ENCODE measurements at places on chromosomes 11 and 22.

- DNase-seq, result peak; percentile 62
These were observed 43.8 kb downstream of the MAP6 start for GRCh38 chr11:75625021-75625420.

DNA sequence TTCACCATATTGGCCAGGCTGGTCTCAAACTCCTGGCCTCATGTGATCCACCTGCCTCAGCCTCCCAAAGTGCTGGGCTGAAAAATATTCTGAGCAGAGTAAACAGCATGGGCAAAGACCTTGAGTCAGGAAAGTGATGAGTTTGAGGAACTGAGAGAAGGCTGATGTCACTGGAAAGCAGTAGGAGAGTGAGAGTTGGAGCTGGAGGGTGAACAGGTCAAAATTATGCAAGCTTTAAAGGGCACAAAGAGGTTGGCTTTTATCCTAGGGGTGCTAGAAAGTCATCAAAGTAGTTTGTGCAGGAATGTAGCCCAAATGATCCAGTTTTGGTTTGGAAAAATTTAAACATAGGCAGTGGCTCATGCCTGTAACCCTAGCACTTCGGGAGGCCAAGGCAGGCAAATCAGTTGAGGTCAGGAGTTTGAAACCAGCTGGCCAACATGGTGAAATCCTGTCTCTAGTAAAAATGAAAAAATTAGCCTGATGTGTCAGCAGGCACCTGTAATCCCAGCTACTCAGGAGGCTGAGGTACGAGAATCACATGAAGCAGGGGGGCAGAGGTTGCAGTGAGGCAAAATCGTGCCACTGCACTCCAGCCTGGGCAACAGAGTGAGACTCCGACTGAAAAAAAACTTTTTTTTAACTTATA lies 44.7 kb upstream of the CXCR5 start:
- no peak for DNase-seq

- no peak for DNase-seq
These were observed 33.4 kb downstream of the IGLL5 start for GRCh38 chr22:22920910-22921550.

DNA sequence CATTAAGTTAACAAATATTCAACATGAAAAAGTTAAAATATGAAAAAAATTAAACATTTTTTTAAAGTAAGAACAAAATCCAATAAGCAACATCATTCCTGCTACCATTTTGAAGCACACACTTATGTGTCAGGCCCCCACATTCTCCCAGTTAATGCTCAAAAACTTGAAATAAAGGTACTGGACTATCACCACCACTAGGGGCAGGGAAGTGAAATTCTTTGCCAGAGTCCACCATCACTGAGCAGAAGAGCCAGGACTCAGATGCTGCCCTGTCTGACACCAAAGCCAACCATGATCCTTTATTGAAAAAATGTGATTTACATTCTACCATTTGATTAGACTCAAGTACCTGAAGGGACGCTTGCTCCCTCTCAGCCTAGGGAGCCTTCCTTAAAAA lies 39.1 kb downstream of the PITPNB start:
- peak; percentile 15 for DNase-seq

GRCh38 chr22:35409783-35410662 lies 10.1 kb downstream of the MCM5 start:
- no peak for DNase-seq

- DNase-seq, result no peak
These were observed 207.1 kb upstream of the ARHGAP20 start for GRCh38 chr11:110919241-110919922.

DNA sequence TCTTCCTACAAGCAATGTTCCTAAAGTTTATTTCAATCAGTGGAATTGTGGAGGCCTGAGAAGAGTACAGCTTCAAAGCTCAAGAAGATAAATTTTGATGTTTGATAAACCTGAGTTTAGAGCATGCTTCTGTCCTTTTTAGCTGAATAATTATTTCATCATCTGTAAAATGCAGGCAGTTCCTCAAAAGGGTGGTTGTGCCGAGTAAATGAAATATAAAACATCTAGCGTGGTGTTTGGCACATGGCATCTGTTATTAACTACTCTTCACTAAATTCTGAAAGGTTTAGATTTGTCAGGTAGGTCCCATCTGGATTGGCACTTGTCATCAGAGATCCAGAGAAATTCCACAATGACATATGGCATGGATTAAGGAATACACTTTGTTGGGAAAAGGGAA lies 155.1 kb downstream of the DDX10 start:
- no peak for DNase-seq

GRCh38 chr22:27232077-27232476 lies 569.5 kb downstream of the MN1 start:
- DNase-seq, result no peak

DNA sequence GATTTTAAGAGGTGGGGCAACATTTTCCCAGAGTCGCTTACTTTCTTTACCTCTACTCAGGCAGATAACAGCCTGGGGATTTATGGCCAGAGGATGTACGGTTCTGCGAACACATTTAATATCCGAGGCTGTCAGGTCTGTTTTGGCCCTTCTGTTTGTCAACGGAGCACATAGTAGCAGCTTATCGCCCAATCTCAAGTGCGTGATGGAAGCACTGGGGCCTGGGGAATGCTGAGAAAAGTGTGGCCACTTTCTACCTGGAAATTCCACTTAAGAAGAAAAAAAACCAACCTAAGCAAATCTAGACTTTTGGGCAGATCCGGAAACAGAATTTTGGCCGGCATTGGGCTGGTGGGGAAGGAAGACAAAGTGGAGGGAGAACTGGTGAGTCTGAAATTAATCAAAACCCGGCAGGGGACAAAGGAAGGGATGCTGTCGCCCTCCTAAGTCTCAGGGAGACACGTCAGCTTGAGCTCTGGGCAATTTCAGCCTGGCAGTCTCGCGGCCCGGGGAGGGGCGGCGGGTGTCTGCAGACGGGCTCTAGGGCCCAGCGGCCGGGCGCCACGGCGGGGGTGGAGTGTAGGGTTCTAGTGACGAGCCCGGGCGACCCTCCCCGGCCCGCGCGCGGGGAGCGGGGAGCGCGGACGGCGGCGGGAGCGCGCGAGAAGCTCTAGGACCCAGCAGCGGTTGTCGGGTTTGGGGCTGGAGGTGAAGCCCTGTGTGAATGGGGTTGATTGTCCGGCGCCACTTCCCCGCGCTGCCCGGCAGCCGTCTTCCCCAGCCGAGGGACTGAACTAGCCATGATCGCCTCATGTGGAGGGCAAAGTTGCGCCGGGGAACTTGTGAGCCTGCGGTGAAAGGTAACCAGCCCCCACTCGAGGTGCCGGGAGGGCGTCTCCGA lies at the start of gene AMOTL1:
Gene AMOTL1 (plus strand): TSS at position 656 of the 901 bp plus-strand sequence. CDS start 156 bp downstream, at position 812.
- DNase-seq, result peak; percentile 93

DNA sequence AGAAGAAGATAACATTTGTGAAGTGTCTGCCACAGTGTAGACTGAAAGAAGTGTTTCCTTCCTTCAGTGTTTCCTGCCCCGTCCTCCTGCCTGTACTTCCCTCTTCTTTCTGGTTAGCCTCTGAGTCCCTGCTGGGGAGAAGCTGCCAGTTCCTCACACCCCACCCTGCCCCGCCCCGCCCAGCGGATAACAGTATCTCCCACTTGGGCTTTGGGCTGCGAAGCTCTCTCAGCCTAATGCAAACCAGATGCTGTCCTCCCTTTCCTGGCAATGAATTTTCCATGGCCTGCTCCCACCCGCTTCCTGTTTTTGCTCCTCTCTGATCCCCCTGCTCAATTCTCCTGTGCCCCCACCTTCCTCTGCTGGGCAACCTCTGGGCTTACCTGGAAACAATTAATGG lies 5.2 kb upstream of the RAB3IL1 start:
- no peak for DNase-seq

DNA sequence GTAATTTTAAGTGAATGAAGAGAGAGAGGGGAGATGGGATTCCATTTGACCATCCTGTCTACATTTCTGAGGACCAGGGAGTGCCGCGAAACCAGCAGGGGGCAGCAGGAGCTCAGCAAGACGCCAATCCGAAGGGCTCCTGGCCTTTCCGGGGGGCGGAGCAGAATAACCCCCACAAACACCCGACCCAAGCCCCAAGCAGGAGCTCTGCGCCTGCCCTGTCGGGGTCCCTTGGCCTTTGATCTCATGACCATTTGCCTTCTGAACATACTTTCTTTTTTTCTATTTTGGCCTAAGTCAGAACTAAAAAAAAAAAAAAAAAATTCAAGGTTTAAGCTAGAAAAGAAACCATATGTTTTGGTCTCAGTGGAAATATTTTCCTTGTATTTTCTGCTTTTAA lies 21.9 kb upstream of the SCN2B start:
- peak; percentile 77 for DNase-seq

DNA sequence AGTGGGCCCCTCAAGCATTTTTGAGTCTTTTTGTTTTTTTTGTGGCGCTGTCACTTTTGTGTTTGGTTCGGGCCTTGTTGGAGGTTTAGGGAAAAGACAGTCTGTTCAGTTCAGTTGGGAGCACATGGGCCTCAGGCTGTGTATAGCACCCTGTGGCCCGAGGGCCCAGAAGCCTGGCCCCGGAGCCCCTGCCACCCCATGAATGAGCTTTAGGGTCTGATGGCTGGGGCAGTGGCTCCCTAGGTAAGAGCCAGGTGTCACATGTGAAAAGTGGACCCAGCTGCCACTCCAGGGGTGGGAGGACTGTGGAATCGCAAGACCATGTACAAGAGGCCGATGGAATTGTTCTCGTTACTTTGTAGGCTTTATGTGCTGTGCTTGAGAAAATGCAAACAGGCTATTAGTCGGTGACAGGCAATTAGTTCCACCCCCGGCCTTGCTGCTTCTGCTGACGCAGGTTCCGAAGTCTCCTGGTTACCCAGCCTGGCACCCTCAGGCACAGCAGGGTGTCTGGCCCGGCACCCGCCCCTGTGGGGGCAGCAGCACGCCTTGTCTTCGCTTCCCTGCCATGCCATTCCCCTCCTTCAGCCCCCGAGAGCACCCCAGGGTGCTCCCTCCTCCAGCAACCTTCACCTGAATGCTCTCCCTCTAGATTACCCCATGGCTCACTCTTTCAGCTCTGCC lies 38.2 kb upstream of the PARVG start:
- DNase-seq, result no peak

- no peak for DNase-seq
These were observed 64.7 kb upstream of the CD5 start for GRCh38 chr11:61037441-61038093.

- no peak for DNase-seq
These were observed 1403.5 kb downstream of the BRD1 start for GRCh38 chr22:48424201-48424627.

- no peak for DNase-seq
These were observed 7.2 kb downstream of the LMO1 start for GRCh38 chr11:8256271-8257002.

- peak; percentile 91 for DNase-seq
These were observed at the start of gene PISD for GRCh38 chr22:31661851-31662667. Gene PISD, minus strand, starts transcription at chr22:31662215. Its CDS starts 7 bp downstream, at chr22:31662208.

- DNase-seq, result no peak
These were observed 45.8 kb downstream of the ELFN2 start for GRCh38 chr22:37381489-37381888.

DNA sequence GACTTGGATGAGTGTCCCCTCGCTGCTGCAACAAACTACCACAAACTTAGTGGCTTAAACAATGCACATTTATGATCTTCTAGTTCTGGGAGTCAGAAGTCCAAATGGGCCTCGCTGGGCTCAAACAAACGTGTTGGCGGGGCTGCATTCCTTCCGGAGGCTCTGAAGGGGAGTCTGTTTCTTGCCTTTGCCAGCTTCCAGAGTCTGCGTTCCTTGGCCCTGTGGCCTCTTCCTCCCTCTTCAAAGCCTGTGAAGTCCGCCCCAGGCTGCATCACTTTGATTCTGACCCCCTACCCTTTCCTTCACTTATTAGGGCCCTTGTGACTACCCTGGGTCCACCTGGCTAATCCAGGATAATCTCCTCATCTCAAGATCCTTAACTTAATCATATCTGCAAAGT lies 80.3 kb upstream of the NECTIN1 start:
- DNase-seq, result no peak

- DNase-seq, result no peak
These were observed 8.5 kb downstream of the SIK3 start for GRCh38 chr11:117089685-117090084.

DNA sequence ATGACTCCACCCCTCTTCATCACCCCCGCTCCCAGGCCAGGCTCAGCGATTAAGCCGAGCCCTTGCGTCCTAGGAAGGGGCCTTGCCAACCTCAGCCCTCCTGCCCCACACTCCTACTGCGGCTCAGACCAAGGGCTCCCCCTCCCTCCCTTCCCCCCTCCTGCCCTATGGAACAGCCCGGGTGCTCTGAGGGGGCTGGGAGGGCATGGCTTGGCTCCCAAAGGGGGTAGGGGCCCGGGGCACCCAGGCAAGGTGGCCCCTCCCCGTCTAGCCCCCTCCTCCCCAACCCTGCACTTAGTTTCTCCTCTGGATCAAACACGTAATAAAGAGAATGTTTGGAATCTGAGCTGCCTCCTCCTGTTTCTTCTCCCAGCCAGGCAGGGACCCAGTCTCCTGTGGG lies 6.3 kb downstream of the RCOR2 start:
- DNase-seq, result no peak

- DNase-seq, result no peak
These were observed 311.1 kb downstream of the TENM4 start for GRCh38 chr11:79129702-79130101.

DNA sequence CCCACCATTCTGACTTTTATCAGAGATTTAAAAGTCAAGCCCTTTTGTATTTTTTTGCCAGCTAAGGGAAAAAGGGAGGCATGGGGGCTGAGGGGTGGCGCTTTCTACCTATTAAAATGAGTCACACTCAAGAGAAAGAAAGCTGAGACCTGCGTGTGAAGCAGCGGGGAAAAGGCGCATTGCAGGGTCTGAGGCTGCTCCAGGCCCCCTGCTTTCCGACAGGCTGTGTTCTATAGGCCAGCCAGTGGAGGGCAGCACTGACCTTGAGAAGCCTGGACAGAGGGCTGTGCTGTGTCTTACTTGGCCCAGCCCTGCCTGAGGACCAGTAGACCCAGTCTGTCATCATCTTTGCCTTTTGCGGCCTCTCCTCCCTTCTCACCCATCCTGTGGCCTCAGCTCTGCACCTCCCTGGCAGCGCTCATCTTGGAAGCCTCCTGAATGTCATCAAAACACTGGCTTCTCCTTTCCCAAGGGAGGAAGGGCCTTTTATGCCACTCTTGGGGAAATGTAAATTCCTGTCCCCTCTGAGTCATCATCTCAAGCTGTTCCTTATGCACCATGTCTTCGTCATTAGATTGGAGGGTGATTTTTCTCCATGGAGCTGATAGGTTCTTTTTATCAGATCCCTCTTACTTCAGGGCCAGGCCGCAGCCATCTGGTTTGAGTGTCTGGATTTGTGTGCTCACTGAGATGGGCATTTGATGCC lies 12.6 kb upstream of the MAPK8IP1 start:
- peak; percentile 74 for DNase-seq

- DNase-seq, result no peak
These were observed 15.0 kb downstream of the SLC1A2 start for GRCh38 chr11:35404388-35404775.

- no peak for DNase-seq
These were observed 934.2 kb upstream of the RAG2 start for GRCh38 chr11:37532271-37532670.

- DNase-seq, result peak; percentile 76
These were observed at the start of gene FAM89B for GRCh38 chr11:65572356-65573051. Gene FAM89B, plus strand, starts transcription at chr11:65572538. Its CDS starts 132 bp downstream, at chr11:65572670.

GRCh38 chr22:30753701-30754100 lies 59.0 kb downstream of the OSBP2 start:
- DNase-seq, result no peak

DNA sequence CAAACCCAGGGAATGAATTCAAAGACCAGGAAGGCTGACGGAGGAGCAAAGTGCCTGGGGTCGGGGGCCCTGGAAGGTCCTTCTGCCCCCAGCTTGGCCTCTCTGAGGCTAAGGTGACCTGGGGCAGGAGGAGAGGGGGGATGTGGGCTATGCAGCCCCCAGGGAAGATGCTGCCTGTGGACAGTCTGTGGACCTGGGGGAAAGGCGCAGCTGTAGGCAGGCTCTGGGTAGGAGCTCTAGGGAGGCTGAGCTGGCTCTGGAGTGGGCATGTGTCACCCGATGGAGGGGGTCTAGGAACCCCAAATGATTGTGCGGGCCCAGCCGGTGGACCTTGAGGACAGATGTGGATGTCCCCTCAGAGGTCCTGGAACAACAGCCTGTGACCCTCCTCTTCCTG lies 42.8 kb downstream of the WNT7B start:
- no peak for DNase-seq

Data from NCI-H2081 (cell line).